Right lobe of liver (tissue), 6 donors: ENCODE measurements at places on chromosomes 5 and 9. TPM values are rescaled to one million over a fixed set of nuclear protein-coding genes. Genes with fewer than 3 reads are reported as not detected.

- DNase-seq, result no peak
- no peak overlapping the region for H3K4me3 ChIP-seq
- no peaks in the 10 kb centered on the region for H3K27me3 ChIP-seq
- H3K27ac ChIP-seq, result no peak overlapping the region
- peaks cover 47% of the 10 kb centered on the region for H3K4me1 ChIP-seq
Measured at GRCh38 chr5:111733571-111733970, 23.4 kb downstream of the NREP start.

- no peaks in the 10 kb centered on the region for H3K36me3 ChIP-seq
- H3K4me3 ChIP-seq, result no peak overlapping the region
- DNase-seq, result no peak
Measured at GRCh38 chr5:120735076-120735475, 271.0 kb downstream of the PRR16 start.

GRCh38 chr9:107438211-107439031, 51.1 kb downstream of the KLF4 start:
- H3K27me3 ChIP-seq, result no peaks in the 10 kb centered on the region
- H3K36me3 ChIP-seq, result no peaks in the 10 kb centered on the region
- DNase-seq, result no peak
- H3K4me3 ChIP-seq, result no peak overlapping the region
- H3K4me1 ChIP-seq, result no peaks in the 10 kb centered on the region

The GSN gene
- total RNA-seq, result 40.4 TPM

DNA sequence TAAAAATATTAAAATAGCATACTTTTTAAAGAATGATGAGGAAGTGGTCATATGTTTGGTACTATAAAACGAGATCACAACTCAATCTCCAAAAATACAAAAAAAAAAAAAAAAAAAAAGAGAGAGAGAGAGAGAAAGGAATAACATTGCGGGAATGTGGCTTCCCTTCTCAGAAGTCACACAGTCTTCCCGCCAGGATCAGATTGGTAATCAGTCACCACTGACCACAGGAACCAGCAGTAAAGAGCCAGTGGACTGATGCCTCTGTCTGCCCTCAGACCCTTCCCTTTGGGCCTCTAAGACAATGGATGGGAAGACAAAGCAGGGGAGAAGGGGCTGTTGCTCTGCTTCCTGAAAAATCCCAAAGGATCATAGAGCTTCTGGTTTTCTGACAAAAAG, 104.9 kb downstream of the KLHL3 start:
- no peak for DNase-seq
- H3K4me1 ChIP-seq, result no peaks in the 10 kb centered on the region
- no peak overlapping the region for H3K4me3 ChIP-seq
- no peak overlapping the region for H3K27ac ChIP-seq
- no peaks in the 10 kb centered on the region for H3K27me3 ChIP-seq

The HAPLN1 gene
- total RNA-seq, result not detected

GRCh38 chr9:91562416-91562815, 138.8 kb upstream of the NFIL3 start:
- no peak overlapping the region for H3K4me3 ChIP-seq
- no peak overlapping the region for H3K27ac ChIP-seq
- H3K27me3 ChIP-seq, result no peaks in the 10 kb centered on the region
- no peak for DNase-seq
- H3K36me3 ChIP-seq, result no peaks in the 10 kb centered on the region
- no peaks in the 10 kb centered on the region for H3K4me1 ChIP-seq

GRCh38 chr5:135269931-135270421, 129.1 kb downstream of the MACROH2A1 start:
- H3K27ac ChIP-seq, result no peak overlapping the region
- H3K36me3 ChIP-seq, result no peaks in the 10 kb centered on the region
- H3K4me3 ChIP-seq, result no peak overlapping the region
- DNase-seq, result no peak
